ENCODE measurements at places on chromosomes 4 and X.

- DNase-seq = no peak
Observed at GRCh38 chr4:94372991-94373390, 30.4 kb upstream of the HPGDS start.

DNA sequence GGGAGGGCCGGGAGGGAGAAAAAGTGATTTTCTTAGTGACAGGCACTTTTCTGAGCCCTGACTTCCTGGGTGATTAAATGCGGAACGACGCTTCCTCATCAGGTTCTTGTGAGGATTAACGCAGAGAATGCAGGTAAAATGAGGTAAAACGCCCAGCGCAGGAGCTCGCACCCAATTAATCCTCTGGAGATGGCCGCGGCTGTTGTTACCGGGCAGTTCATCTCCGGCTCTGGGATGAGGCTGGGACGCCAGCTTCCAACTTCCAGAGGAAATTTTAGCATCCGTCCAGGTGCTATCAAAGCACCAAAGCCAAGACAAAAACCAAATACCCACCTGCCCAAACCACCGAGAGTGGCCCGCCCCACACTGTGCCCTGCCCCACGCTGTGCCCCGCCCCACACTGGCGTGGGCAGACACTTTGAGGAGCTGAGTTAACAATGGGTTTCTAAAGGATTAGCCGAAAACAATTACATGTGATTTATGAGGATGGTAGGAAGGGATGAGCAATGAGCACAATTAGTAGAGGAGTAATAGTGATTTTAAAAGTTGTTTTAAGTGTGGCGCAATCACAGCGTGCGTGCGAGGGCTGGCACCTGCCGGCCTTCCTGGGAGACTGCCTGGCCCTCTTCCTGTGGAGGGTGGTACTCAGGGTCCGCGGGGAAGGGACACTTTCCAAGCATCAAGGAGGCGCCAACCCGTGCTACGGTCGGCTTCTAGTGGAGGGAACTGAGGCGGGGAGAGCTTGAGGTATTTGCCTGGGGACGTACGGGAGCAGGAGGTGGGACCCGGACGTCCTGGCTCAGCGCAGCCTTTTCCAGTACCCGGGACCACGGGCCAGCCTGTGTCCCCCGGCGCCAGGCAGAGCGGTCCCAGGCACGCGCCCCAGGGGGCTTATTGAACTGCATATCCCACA, 41.6 kb upstream of the ADRA2C start:
- no peak for DNase-seq

DNA sequence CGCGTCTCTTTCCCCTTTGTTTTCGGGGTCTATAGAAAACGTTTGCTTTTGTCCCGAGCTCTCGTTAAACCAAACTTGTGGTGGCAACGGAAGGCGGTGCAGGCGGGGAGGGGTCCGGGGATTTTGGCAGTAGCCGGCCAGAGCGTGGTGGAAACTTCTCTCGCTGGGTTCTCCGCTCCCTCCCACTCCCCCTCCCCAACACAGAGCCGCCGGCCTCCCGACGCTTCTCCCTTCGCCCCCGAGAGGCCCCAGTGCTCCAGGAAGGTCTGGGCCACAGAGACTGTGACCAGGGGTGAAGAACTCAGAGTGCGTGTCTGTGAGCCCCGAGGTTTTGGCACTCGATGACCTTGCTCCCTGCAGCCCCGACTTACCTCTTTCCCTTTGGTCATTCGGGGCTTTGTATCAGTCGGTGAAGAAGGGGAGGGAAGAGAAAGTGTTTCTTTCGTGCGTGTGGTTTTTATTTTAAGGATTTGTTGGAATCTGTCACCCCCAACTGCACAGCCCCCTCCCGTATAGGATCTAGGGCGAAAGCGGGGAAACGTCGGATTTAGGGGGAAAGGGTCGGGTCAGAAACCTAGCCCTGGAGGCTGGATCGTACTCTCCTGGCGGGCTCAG, 9.0 kb upstream of the BCOR start:
- DNase-seq = no peak

GRCh38 chrX:129520151-129520550, 3.1 kb downstream of the SMARCA1 start:
- no peak for DNase-seq

DNA sequence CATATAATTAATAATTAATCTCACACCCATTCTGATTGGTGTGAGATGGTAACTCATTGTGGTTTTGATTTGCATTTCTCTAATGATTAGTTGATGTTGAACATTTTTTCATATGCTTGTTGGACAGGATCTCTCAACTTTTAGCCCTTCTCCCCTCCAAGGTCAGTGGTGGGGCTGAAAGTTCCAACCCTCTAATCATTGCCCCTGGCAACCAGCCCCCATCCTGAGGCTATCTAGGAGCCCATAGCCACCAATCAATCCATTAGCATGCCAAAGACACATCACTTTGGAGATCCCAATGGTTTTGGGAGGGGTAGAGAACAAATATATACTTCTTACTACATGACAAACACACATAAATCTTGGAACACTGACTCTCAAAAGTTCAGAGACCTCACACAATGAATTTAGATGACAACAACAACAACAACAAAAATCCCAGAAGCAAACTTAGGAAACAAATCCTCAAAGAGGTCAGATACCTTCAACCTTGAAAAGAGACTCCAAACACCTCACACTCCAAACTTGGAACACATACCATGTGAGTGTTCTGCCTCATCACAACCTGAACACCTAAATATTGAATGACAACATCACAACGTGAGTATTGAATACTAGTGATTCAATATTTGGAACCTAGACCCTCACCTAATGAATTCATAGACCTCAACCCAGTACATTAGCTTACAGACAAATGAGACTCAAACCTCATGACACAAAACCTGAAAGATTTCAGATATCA, 19.0 kb upstream of the PAGE4 start:
- DNase-seq = no peak

- DNase-seq = no peak
Observed at GRCh38 chrX:54178100-54178940, 4.7 kb downstream of the FAM120C start.

DNA sequence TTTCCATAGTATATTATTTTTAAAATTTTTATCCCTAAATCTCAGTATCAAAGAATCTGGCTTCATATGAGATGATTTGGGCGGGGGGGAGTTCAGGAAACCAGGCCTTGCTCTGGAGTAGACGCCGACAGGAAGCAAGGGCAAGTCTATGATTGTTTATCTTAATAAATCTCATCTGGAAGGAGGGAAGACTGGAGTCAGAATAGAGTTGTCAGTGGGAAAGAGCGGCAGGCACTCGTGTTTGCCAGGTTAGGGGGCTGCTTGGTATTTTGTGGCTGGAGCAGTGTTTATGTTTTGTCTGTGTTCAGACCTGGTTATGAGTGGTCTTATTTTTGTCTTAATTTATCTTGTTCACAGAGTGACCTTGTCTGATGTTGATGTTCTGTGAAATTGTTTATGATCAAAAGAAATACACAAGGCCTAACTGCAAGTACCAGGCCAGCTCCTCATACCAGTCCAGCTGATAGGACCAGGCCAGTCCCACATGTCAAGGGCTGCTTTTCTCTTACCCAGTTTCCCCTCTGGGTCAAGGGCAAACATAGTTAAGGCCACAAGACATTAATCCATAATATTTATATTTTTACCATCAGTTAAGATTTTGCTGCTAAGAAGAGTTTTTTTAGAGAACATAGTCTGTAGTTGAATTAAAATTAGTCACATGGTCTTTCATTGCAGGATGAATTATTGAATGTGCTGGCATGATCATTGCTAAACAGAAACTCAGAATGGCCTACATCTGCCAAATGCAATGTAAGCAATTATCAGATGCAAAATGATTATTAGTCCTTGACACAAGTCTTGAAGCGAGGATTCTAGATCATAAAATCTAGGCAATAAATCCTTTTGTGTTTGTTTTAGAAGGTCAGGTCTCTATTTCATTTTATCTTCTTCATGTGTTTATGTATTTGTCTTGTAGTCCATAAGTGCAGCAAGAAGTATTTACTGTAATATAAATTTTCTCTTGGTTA, 176.5 kb downstream of the GASK1B start:
- DNase-seq = no peak

DNA sequence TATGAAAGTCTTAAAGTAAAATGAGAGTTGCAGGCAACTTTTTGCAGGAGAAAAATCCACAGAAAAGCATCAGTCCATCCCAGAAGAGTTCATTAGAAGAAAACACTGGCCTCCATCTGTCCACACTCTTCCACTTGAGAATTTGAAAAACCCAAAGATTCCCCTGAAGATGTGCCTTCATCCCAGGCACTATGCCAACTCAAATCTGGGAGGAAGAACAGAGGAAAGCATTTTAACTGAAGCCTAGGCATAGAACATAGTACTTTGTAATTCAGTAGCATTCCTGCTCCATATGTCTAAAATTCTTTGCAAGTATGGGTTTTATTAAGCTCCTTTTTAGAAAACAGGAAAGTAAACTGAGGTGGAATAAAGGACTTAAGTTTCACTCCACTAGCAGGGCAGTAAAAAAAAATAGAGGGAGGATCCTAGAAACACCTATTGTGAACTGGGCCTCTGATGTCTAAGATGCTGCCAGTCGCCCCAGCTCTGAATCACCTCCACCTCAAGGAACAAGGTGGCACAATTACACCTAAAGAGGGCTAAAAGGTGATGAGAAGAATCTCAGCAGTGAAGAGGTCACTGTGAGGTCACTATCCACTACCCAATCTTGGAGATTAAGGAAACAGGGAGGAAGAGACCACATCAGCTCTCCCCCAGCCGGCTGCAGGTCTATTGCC, 141.9 kb upstream of the FAM241A start:
- DNase-seq = no peak

DNA sequence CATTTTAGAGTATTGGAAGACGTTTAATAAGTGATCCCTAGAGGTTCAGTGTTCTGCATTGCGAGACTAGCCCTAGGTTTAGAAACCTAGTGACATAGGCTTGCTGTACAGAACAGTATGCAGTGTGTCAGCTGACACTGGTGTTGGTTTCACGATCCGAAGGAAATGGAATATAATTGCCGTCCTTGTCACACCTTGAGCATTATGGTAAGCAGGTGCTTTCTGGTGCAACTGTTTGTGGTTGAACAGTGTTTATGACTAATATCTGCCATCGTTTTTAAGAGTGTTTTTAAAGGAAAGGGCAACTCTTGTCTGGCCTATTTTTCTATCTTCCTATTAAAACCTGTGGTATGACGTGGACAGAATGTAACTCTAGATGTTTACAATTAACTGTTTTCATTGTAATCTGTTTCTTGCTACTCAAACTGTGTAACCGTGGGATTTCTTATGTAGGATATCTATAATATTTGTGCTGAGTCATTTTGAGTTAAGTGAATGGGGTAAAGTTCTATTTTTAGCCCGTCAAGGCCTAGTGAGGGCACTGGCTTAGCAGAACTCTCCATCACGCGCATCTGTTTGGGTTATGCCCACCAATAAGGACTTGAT, 53.8 kb upstream of the TBC1D14 start:
- DNase-seq = peak; percentile 25

GRCh38 chr4:168208957-168209614, 109.5 kb downstream of the DDX60 start:
- DNase-seq = no peak

DNA sequence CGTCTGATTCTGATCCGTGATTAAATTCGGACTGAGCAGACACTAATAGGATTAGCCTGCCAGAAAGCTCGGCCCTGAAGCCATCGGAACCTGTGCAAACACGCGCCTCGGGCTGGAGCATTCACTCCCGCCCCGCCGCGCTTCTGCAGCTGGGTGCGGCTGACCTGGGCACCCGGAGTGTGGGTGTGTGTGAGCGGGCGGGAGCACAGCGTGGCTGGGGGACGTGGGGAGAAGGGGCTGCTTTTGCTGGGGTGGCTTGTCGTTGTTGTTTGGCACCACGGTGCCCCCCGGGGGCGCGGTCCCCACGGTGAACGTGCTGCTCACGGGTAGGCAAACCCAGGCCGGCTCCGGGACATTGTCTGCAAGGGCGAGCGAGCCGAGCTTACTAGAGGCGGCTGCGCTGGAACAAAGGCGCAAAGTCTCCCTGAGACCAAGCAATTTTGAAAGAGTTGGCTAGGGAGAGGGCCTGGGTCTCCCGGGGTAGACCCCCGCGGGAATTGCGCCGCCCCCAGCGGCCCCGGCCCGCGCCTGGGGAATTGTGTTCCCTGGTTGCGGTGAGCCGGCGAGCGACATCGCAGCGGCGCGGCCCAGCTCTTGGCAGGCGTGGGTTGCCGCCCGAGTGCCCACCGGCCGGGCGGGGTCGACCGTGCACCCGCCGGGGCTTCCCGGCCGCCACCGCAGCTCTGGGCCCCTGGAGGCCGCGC, 1.4 kb downstream of the MAMLD1 start:
- DNase-seq = no peak

DNA sequence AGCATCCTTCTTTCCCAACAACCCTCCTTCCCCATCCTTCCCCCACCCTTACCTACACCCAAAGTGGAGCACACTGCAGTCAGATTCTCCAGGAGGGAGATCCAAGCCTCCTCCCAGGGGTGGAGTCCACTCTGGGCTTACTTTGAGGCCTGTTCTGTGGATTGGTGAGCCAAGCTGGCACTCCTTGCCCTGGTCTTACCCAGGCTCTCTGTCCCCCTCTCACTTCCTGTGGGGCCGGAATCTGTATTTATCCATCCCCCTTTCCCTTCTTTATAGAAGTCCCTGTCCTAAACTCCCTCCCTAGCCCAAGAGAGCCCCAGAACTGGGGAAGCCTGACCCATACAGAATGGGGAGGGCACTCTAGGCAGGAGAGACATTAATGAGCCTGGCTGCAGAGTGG, 3.2 kb upstream of the TSPYL2 start:
- no peak for DNase-seq
